ENCODE measurements at places on chromosomes 12 and 14.

GRCh38 chr14:74954947-74955228, 509 bp downstream of the PGF start:
- no peak for DNase-seq

- no peak for DNase-seq
These were observed 253.7 kb downstream of the MSRB3 start for GRCh38 chr12:65532162-65532561.

- no peak for DNase-seq
These were observed 37.2 kb upstream of the RBM19 start for GRCh38 chr12:114003286-114003685.

- DNase-seq = no peak
These were observed 48.4 kb upstream of the ASPG start for GRCh38 chr14:104037074-104037473.

GRCh38 chr12:74148849-74149248, 388.8 kb upstream of the ATXN7L3B start:
- DNase-seq = no peak

DNA sequence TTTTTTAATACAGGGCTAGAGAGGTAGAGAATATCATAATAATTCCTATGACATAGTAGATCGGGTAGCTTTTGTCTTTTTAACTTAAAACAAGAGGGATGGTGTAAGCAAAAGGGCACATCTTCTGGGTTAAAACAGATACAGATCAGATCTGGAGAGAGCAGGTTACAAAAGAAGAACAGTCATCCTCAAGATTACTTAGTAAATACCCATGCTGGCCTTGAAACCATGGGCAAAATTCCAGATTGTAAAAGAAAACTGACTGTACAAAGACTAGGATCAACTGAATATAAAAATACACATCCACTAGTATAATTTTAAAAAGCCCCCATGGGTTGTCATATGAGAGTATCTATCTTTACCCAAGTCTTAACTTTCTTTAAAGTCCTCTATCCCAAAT, 76.7 kb downstream of the MED13L start:
- DNase-seq = no peak

GRCh38 chr12:67853204-67853603, 136.0 kb upstream of the IFNG-AS1 start:
- DNase-seq = no peak

DNA sequence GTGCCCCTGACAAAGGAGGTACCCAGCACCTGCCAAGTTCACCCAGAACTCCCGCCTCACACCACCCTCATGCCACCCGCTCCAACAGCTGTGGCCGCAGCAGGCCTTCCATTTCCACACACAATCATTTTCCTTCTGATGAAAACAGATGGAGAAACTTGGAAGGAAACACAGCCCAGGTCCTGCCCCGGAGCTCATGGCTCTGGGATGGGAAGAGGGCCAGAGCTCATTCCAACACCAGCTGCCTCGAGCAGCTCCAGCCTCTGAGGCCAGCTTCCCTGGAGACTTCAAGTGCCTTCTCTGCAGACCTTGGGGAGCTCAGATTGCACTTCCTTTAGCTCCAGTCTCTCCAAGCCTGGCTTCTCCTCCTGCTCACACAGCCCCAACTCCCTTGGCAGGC, 55.1 kb upstream of the CMKLR1 start:
- DNase-seq = no peak

DNA sequence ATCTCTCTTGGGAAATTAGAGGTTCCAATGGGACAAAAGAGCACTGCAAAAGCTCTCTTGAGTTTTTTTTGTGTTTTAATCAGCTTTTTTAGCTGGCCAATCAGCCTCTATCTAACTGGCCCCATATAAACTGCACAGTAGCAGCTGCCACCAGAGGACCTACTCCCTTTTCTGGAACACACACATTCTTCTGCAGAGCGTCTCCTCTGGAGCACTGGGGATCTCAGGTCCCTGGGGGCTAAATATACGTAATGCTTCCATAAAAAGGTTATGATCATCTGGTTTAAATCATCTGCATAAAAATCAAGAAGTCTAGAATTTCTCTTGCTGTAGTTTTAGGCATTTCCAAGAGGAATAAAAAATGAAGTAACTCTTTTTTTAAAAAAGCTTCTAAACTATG, 32.3 kb downstream of the TSPAN8 start:
- DNase-seq = no peak

DNA sequence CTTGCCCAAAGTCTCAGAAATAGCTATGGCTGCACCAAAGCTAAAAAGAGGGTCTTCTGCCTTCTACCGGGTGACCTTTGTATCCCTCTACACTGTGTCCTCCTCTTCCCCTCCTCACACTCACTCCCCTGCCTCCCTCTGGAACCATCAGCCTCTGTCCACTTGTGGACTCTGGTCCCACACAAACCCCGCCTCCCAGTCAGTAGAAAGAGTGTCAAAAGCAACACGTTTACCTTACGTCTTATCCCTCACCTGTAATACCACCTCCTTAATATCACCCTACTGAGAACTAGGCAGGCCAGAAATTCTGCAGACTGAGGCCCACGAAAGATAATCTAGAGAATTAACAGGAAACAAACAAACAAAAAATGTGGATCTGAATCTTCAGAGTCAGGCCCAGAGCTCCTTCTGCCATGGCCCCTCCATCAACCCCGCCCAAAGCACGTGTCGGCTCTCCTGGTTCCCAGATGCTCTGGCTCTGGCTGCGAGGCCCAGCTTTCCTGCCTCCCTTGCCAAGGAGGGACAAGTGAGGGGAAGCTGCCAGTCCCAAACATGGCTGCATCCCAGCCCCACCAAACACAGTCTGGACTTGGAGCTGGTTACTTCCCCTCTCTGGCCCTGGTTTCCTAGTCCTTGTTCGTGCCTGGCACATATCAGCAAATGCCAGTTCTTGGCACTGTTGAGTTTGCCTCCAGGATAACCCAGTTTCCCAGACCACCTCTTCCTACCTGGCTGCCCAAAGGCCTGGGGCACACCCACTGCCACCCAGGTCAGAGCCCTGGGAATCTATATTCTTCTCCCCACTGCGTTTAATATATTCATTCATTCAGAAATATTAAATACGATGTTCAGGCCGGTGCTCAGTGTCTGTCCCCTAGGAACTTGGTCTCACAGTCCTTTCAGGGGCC, 2.7 kb downstream of the ACTN1 start:
- DNase-seq = no peak

GRCh38 chr14:32319368-32320049, 9.6 kb upstream of the AKAP6 start:
- no peak for DNase-seq

- no peak for DNase-seq
These were observed 104.8 kb upstream of the PLEKHG7 start for GRCh38 chr12:92597997-92598396.

- DNase-seq = no peak
These were observed 93.9 kb upstream of the DIO3 start for GRCh38 chr14:101467181-101467926.

DNA sequence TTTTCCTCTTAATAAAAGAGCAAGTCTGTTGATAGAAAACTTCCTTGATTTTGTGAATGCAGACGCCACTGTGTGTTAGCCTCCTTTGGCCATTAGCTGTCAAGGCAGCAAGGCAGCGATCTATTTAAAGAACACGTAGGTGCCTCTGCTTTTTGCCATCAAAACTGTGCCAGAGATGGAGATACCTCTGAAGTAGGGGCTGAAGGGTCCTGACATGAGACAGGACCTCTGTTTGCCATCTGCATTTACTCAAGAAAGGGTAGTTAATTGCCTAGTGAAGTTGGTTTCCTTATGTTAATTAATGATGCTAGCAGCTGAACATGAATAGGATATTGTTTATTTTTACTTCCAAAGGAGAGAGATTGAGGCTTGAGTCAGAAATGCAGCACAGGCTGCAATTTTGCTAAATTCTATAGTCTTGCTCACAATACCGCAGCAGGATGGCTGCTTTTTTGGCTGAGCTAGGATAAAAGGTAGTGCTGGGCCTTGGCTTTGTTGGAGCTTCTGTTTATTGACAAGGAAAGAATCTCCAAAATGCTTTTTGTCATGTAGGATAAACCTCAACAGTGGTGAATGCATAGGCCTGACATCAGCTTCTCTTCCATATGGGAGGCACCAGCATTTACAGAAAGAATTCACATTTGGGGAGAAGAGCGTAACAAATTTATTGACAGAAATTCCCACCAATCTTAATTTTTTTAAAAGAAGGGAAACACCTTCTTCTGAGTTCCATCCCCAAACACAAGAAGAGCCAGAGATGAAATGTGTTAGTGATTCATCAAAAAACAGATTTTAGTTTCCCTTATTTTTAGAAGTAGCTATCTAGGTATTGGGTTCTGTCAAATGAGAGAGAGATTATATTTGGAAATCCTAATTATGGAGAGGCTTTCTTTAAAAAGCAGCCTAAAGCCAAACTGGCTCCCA, 13.9 kb upstream of the RPH3A start:
- no peak for DNase-seq

GRCh38 chr12:93612776-93613175, 40.3 kb downstream of the SOCS2 start:
- no peak for DNase-seq

GRCh38 chr12:118330421-118331018, 42.2 kb downstream of the TAOK3 start:
- no peak for DNase-seq

DNA sequence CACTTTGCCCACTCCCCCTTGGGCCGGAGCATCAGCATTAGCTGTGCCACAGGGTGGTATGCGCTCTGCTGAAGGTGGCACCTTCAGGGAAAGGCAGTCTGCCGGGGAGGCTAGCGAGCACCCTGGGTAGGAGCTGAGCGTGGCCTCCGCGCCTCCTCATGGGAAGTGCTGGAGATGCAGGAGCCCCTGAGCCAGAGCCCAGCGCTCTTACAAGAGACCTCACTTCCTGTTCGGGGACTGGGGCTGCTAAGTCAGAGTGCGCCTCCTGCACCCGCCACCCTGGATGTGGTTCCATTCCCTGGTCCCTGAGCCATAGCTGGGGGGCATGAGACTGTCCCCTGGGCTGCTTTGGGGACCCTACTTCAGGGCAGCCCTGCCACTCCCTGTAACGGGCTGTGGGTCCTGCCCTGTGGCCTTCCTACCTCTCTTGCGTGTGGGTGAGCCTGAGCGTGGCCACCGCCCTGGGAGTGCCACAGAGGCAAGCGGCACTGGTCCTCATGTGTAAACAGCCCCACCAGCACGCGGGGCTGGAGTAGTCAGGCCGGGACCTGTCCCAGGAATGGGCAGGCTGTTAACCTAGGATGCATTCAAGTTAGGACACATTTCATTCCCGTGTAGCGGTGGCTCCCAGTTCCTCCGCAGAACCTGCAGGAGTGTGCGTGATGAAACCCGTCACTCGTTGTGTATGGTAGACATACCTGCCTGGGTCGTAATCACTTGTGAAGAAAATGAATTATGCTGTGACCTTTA, 19.4 kb downstream of the COA8 start:
- DNase-seq = no peak

DNA sequence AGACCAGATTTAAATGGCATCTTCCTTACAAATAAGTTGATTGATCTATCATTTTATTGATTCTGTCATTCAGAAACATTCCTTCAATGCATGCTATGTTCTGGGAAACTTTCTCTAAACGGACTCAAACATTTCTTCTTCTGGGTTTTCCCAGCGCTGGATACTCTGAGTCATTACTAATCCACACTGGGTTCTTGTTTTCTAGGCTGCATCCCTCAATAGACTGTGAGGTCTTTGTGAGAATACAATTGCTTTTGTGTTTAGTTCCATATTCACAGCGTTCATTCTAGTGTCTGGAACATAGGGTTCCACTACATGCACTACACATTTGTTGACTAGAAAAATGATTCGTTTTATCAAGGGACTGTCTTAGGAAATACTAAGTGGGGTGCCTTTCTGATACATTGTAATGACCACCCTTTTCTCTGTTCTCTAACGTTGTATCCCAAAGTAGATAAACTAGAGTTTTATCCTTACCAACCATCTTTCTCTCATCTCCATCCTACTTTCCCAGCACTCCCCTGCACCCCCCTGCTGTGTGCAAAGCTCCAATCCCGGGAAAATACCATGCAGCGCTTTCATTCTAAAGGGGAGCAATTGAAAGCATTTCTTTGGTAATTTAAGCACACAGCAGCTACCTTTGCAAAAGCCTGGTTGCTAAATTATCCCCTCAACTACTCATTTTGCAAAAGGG, 878.7 kb downstream of the DIO2 start:
- no peak for DNase-seq

- DNase-seq = no peak
These were observed 8.3 kb upstream of the PPFIBP1 start for GRCh38 chr12:27515671-27516070.

DNA sequence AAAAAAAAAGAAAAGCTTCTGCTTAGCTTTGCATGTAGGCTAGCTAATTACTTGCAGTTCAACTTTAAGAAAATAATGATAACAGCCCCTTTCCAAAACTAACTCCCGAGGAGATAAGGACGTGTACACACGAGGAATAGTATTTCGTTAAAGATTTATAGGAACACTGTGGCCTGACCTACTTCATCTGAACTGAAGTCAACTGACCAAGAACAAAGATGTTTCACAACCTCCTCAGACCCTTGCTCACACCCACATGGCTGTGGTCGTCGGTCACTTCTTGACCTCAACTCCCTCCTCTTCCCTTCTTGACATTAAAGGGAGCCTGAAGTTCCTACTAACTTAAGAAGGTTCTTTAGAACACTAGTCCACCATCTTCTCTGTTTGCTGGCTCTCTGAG, 25.3 kb upstream of the FAM181A start:
- no peak for DNase-seq

- DNase-seq = no peak
These were observed 97.7 kb upstream of the CCDC196 start for GRCh38 chr14:66388516-66388915.

GRCh38 chr12:124661341-124661740, 93.9 kb upstream of the NCOR2 start:
- no peak for DNase-seq

GRCh38 chr14:104981699-104982541, 3.7 kb upstream of the CLBA1 start:
- no peak for DNase-seq
